ENCODE measurements at places on chromosomes 6 and 20. TPM values are rescaled to one million over a fixed set of nuclear protein-coding genes. Genes with fewer than 3 reads are reported as not detected.

CLPSL1 gene
- total RNA-seq = not detected

GABRR1 gene
- total RNA-seq = 0.19 TPM

CAPN11 gene
- 0.24 TPM for total RNA-seq

CASS4 gene
- total RNA-seq = 2.1 TPM

EEF1A2 gene
- 2.6 TPM for total RNA-seq

LY6G6F gene
- total RNA-seq = not detected

CALHM4 gene
- not detected for total RNA-seq

LPIN3 gene
- 17.6 TPM for total RNA-seq

NRSN1 gene
- total RNA-seq = not detected

SMOC2 gene
- 77.6 TPM for total RNA-seq

FAM217A gene
- not detected for total RNA-seq

KIAA1755 gene
- total RNA-seq = 12.9 TPM

HCRTR2 gene
- not detected for total RNA-seq

PACSIN1 gene
- not detected for total RNA-seq

SEL1L2 gene
- 16.1 TPM for total RNA-seq

HUS1B gene
- 1.2 TPM for total RNA-seq

PTPRT gene
- total RNA-seq = 0.19 TPM

TFAP2D gene
- total RNA-seq = not detected

FRK gene
- total RNA-seq = 8.3 TPM

DEFB124 gene
- total RNA-seq = 2.9 TPM

DEFB132 gene
- total RNA-seq = not detected

ABHD16B gene
- total RNA-seq = not detected

SLC35D3 gene
- not detected for total RNA-seq

SMLR1 gene
- total RNA-seq = not detected

RNF144B gene
- 26.0 TPM for total RNA-seq

FABP7 gene
- total RNA-seq = not detected

AIF1 gene
- total RNA-seq = 18.1 TPM

APOBEC2 gene
- total RNA-seq = 0.43 TPM

MOG gene
- not detected for total RNA-seq

HCK gene
- total RNA-seq = 26.9 TPM

ZSWIM1 gene
- 6.5 TPM for total RNA-seq

GTF3C6 gene
- 63.8 TPM for total RNA-seq
